ENCODE measurements at places on chromosomes 1 and 21.

DNA sequence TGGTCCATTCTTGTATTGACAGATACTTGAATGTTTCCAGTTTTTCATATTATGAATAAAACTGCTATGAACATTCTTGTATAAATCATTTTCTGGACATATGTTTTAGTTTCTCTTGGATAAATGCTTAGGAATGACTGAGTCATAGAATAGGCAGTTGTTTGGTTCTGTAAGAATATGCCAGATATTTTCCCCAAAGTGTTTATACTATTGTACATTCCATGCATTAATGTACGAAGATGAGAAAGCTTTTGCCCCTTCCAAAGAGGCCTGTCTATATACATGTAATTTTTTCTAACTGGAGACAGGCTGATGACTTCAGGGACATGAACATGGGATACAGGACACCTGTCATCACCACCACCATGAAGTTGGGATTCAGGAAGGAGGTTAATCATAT, 11.3 kb downstream of the NBPF3 start:
- no peak for DNase-seq

- DNase-seq, result no peak
These were observed 31.4 kb upstream of the MROH9 start for GRCh38 chr1:170903961-170904360.

GRCh38 chr1:176932114-176933104, 232.1 kb downstream of the ASTN1 start:
- DNase-seq, result no peak

DNA sequence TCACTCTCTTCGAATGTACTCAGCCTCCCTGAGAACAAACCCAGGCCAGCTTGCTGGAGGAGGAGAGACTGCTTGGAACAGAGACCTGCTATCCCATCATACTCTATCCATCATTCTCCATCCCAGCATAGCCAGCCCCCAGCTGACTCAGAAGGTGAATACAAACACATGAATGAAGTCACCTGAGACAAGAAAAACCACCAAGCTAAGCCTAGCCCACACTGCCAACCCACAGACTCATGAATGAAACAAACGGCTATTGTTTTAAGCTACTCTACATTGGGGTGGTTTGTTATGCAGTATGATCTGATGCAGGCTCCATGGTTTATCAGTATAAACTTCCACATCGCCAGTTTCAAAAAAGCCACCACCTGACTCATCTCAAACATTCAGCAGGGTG, 395.6 kb downstream of the SETD4 start:
- no peak for DNase-seq
